ENCODE measurements at places on chromosomes 12 and 14.

DNA sequence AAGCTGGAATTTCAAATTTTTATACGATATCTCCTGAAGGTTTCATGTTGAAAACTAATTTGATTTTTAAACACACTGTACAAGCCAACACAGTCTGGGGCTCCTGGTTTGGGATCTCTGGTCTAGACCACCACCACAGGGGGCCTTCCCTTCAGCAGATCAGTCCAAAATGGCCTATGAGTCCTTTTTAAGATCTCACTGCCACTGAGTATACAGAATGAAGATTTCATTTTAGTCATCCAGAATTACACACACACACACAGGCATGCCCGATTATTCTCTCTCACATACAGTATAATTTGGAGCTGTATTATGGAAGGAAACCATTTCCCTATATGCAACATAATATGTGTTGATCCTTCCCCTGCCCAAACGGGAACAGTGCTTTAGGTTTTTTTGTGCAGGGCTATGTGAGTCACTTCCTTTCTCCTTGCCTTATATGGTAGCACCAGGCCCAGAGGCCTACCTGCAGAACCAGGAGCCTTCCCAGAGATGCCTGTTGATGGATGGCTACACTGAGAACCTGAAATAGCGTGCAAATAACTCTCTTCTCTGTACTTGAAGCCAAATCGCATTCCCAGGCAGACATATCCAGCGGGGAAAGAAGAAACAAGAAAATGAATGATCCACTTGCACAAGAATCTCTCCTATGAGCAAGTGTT is 28.1 kb upstream of the WNK1 start:
- DNase-seq: no peak

DNA sequence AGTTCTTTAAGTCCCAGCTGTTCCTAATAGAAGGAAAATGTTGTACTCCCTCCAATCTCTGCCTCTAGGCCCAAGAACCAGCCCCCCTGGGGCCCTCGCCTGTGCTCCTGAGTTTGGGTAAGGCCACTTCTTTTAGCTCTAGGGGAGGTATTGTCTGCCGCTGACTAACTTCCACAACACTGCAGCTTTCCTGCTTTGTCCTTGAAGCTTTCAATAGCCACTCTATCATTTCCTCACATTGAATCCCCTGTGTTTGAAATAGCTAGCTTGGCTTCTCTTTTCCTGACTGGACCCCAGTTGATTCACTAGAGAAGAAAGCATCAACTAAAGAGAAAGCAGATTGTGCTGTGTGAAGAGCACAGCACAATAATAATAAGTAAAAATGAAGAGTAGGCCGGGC is 28.8 kb downstream of the KRT80 start:
- DNase-seq: no peak

- DNase-seq: no peak
Observed at GRCh38 chr12:123657211-123657610, 13.7 kb upstream of the TCTN2 start.

DNA sequence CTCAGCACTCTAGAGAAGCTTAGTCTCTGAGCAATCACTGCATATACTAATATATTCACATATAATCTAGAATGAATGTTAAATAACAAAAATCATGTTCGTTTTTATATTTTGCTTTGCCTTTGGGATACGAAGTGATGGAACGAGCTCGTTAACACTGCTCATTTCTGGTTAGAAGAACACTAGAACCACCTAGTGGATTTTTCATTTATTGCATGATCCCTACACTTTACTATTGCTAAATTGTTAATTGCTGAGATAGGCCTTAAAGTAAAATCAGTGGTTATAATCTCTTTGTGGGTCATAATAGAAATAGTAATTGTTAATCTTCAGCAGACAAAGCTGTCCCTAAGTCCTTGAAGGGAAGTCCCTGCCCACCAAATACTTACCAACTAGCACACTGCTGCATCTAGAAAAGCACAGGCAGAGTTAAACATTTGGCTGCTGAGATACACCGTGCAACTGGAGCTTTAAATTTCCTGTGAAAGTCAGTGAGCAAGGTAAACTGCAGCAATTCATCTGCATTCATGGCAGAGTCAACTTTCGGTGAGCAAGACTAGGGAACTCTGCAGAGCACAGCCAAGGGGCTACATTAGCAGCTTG is 353.7 kb downstream of the APAF1 start:
- DNase-seq: peak; percentile 67

DNA sequence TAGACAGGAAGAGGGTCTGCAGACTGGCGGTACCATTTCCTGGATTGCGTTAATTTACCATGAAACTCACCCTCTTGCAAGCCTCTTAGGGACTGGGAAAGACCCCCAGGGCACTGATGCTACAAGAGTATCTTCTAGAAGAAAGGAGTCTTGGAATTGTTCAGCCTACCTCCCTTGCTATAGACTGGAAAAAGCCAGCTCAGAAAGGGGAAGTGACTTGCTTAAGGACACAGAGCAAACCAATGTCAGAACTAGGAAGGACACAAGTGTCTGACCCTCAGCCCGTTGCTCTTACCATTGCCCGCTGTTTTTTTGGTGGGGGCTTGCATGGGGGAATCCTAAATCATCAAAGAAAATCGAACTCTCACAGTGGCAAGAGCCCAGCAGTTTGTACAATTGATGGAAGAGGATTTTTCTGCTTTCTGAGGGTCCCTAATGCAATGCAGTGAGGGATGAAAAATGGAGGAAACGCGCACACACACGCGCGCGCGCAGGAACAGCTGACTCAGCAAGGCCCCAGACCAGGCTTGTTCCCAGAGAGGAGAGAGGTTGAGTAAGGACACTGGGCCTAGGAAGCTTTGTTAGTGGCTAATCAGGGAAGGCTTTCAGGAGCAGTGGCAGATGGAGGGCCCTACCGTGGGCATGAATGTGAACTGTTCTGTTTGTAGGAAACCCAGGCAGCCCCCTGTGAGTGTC is 50.9 kb downstream of the RIN3 start:
- no peak for DNase-seq

GRCh38 chr14:67942080-67942710 is 122.6 kb downstream of the RAD51B start:
- DNase-seq: peak; percentile 58

DNA sequence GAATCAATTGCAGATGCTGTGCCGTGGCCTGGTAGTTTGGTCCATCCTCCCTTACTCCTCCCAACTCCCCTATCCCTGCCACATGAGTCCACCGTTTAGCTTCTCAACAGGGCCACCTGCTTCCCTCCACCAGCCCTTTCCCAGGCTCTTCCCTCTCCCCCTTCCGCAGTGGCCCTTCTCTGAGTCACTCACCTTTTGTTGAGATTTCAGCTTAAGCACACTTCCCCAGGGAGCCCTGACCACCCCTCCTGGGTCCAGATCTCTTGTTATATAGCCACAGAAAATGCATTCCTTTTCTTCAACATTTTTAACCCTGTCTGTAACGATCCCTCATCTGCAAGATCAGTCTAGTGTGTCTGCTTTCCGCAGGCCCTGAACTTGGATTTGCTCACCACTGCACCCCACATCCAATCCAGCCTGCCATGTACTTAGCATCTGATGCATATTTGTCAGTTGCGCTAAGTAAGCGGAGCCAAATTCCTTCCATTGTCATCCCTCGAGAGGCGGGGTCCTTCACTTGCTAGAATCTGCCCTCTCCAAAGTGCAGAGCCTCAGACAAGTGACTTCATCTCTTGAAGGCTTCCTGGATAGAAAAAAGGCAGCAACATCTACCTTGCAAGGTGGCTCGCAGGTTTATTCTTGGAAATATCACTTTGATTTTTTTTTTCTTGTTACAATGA is 41.1 kb downstream of the TMEM63C start:
- no peak for DNase-seq

GRCh38 chr12:108572166-108572790 is 9.9 kb downstream of the ISCU start:
- no peak for DNase-seq

DNA sequence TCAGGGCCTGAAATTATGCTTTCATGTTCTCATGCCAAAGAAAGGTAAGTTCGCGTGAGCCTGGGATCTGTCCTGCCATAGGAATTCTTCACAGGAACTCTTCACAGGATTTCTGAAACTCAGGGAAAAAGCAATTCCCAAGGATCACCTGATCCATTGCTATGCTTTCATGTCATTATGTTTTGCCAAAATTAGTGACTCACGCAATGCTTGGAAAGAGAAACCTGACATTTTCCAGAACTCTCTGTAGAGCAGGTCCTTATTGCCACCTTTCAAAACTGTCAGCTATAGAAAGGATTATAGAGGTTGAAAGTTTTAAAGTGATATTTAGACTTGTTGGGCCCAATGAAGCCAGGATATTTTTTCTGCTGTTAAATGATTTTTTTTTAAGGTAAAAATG is 6.3 kb upstream of the KCNJ8 start:
- DNase-seq: peak; percentile 62

- DNase-seq: no peak
Observed at GRCh38 chr12:132319359-132319950, 9.9 kb downstream of the GALNT9 start.

GRCh38 chr12:54033980-54034784 is 1.3 kb downstream of the HOXC5 start:
- DNase-seq: no peak

DNA sequence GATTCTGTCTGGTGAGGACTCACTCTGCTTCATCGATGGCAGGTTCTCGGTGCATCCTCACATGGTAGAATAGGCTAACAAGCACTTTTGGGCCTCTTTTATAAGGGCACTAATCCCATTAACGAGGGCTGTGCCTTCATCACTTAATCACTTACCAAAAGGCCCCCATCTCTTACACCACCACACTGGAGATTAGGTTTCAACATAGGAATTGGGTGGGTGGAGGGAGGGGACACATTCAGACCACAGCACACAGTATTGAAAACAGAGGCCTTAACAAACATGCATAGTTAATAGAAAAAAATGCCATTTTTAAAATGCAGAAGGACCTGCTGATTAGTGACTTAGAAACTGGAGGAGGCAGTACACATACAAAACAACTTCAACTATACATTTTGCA is 61.6 kb downstream of the SPPL3 start:
- DNase-seq: no peak

GRCh38 chr14:24388474-24389179 is 10.2 kb upstream of the NYNRIN start:
- peak; percentile 25 for DNase-seq

DNA sequence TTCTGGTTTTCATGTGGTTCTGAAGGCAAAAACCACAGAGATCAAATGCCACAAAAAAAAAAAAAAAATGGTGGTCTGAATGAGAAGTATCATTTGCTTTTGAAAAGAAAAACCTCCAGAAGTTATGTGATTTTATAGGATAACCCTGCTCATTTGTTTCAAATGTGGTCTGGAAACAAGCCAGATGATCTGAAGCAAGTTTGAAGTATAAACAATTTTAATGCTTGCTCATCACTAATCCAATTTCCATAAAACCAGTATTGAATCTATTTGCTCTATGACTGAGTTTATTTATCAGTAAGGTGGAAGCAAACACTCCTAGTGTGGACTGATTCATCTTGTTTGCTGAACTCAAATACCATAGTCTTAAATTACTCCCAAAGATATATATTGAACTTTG is 407.3 kb upstream of the FLRT2 start:
- peak; percentile 2 for DNase-seq

All from fibroblast of the aortic adventitia (primary cell).